Uterine smooth muscle cell (primary cell): ENCODE measurements at places on chromosomes 2 and 18. TPM values are rescaled to one million over a fixed set of nuclear protein-coding genes. Genes with fewer than 3 reads are reported as not detected.

Gene TUBA3E
- total RNA-seq, result not detected in 2 replicates

Gene CYP27A1
- 12.7 and 25.1 TPM in 2 replicates for total RNA-seq

Gene CCDC150
- 6.4 and 14.7 TPM in 2 replicates for total RNA-seq

Gene ACTR1B
- total RNA-seq, result 84.1 and 93.2 TPM in 2 replicates

Gene PDE1A
- total RNA-seq, result 11.5 and 20.0 TPM in 2 replicates

Gene POMC
- 1.1 and 1.7 TPM in 2 replicates for total RNA-seq

Gene WNT10A
- not detected in 2 replicates for total RNA-seq

Gene LYG2
- total RNA-seq, result not detected in 2 replicates

Gene RNF125
- total RNA-seq, result 0.50 and 0.89 TPM in 2 replicates
